ENCODE measurements at places on chromosomes 3 and 15.

GRCh38 chr3:108661699-108662098, 72.2 kb downstream of the DZIP3 start:
- DNase-seq: no peak

GRCh38 chr3:60829058-60829457, 422.2 kb downstream of the FHIT start:
- no peak for DNase-seq

DNA sequence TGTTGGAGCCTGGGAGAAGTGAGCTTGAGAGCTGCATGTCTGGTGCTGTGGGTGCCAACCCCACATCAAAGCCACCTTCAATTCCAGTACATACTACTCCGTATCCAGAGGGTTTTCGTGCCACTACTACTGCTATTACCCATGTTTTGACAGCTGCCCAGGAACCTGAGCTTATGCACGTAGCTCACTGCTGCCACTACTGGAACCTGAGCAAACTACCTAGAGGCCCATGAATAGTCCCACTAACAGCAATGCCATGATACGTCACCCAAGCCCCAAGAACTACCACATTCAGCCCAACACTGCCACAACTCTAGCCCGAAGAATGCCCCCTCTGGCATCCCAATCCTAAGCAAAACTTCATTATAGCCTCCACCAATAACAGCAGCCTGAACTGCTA, 215.2 kb upstream of the BCHE start:
- no peak for DNase-seq

DNA sequence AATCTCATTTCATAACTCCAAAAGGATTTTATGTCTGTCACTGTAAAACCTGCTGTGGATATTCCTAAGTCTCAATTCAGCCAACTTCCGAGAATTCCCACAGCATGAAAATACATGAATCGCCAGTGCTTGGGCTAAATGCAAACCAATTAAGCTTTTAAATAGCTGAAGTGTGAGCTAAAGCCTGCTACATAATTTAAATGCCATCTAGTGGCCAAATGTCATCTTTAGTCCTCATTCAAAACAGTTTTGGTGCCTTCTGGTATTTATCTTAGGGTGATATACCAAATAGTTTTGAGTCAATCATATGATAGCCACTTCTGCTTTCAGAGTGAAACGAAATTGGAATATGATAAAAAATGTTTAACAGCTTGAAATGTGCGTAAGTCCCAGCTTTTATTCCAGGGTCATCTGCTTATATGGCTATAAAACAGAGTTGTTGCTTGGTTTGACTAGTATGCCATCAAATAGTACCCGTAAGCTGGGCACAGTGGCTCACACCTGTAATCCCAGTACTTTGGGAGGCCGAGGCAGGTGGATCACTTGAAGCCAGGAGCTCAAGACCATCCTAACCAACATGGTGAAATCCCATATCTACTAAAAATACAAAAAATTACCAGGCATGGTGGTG, 41.8 kb upstream of the CCNL1 start:
- no peak for DNase-seq

- no peak for DNase-seq
Observed at GRCh38 chr15:65790694-65791334, 1.3 kb downstream of the DENND4A start.

DNA sequence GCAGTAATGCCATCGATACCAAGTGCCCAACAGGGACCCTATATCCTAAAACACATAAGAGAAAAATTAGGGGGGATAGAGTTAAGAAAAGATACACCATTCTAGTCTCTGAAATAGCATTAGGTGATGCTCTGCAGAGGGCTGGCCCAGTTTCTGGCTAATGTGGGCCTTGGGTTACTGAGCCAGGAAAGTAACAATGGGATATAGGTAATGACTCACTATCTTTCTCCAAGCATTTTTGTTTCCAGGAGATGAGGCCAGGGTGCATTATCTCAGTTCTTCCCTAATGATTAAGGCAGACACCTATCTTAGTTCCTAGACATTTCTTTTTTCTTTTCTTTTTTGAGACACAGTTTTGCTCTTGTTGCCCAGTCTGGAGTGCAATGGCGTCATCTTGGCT, 50.0 kb downstream of the PRKAR2A start:
- no peak for DNase-seq

- DNase-seq: no peak
Observed at GRCh38 chr3:13388816-13389215, 31.3 kb downstream of the NUP210 start.

DNA sequence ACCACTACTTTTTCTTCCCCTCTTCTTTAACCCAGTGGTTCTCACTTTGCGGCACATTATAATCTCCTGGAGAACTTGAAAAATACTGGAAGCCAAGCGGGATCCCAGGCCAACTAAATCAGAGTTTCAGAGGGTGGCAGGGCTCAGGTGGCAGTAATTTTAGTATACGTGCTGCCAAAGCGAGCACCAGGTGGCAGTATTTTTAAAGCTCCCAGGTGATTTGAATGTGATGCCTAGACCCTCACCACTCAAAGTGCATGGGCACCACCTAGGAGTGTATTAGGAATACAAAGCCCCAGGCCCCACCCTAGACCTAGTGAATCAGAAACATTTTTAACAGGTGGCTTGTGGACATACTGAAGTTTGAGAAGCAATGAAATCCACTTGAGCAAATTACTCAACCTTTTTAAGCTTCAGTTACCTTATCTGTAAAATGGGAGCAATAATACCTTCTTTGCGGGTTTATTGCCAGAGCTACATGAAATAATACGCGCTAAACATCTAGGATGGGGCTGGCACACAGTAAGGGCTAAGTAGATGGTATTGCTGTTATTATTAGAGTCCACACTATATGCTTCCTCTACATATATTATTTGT, 8.3 kb downstream of the B3GALNT1 start:
- DNase-seq: no peak

DNA sequence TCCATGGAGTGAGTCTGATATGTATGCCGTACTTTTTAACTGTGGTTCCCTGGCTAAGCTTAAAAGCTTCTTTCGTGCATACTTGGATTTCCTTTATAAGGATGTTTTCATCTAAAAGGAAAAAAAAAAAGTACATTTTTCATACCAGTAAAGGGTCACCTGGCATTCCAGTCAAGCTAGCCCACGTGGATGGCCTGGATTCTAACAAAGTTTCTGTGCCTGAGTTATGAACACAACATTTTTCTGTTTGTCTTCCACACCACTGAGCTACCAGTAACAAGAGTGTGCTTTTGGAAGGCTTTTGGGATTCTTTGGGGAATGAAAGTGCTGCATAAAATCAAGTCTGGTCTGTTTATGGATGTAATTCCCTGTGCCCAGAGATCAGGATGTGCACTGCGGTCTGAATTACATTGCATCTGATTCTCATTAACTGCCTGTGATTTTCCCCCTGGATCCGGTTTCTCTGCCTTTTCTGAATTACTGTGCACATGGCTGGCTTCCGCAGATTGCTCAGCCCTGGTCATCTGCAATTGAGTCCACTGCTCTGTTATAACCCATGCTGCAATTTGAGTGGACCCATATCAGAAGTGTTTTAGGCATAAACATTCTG, 38.2 kb upstream of the MAGI1 start:
- peak; percentile 21 for DNase-seq

DNA sequence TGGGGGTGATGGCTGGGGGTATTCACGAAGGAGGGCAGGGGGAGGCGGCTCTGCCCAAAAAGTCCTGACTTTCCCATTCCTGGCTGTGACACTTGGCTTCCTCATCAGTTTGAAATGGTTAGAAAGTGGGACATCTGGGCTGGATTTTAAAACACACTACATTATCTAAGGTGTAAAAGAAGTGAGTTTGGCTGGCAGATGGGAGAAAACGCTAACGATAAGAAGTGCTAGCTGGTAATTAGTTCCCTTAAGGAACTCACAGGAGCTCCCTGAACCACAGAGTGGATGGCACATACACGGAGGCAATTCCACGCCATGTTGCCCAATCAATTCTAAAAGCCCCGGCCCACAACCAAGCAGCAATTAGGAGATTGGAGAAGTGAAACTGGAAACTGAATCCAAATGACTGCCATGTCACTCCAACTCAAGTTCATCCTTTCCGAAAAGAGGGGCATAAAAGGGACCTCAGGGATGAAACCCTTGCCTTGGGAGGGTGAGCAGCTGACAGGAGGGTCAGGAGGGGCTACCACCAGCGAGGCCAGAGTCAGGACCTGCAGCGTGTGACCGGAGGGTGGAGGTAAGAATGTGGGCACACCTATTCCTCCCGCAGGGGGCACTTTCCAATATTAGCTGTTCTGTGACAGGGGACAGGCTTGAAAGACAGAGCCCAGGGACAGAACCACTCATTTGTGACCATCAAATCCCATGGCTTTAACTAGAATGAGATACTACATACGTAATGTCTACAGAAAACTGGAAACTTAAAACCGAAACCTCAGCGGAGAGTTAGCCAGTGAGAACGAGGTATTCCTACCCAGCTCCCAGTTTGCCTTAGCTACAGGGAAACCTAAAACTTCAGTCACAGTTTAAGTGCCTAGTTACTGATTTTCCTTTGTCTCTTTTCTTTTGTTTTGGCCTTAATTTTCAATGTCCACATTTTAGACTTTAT, 95.3 kb upstream of the OXTR start:
- peak; percentile 19 for DNase-seq

- DNase-seq: no peak
Observed at GRCh38 chr3:151423091-151423490, 37.8 kb downstream of the IGSF10 start.

DNA sequence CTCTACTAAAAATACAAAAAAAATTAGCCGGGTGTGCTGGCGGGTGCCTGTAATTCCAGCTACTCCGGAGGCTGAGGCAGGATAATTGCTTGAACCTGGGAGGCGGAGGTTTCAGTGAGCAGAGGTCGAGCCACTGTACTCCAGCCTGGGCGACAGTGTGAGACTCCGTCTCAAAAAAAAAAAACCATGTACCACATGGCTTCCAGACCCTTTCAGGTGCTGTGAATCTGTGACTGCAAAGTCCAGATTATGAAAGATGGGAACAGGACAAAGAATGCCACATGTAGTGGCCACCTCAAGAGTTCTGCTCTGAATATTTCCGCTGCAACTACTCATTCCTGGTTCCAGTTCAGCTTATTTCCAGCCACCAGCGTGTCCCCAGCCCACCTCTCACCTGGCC, 8.4 kb upstream of the DCAF1 start:
- DNase-seq: no peak

GRCh38 chr3:100125161-100125938, 11.0 kb upstream of the FILIP1L start:
- DNase-seq: no peak

DNA sequence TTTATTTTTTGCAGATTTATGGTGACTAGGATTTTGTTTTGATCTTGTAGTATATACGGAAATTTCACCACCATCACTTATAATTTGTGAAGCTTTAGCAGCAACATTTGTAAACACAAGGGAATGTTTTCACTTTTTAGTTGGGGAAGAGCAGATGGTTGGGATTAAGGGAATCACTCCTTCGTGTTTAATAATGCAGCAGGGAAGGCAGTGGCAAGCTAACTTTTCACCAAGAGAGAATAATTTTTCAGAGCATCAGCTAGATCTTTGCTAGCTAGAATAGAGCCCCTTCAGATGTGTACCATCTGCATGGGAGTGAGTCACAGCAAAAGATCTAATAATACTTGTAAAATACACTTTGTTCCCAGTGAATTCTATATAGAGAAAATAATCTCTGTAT, 632.7 kb downstream of the CADM2 start:
- no peak for DNase-seq

Data from right kidney (tissue), 9 donors.